ENCODE measurements at places on chromosomes 5 and 9. TPM values are rescaled to one million over a fixed set of nuclear protein-coding genes. Genes with fewer than 3 reads are reported as not detected.
A peak's percentile ranks its signal among the peaks of the same experiment; 100 is the strongest.

DNA sequence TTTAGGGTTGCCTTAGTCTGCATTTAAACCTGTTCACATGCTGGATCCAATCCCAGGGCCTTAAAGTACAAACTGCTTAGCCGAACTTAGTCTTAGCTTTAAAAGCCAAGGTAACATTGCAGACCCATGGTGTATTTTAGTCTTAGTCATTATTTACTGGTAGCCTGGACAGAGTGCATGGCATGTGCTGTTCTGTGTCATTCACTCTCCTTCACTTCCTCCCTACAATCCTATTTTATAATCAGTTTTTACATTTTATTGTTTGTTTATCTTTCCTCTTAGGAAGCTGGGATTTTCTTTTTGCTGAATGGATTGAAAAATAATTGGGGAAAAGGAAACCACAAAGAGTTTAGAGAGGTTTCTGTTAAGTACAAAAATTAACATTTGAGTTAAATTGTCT, 29.4 kb upstream of the TAL2 start:
- DNase-seq: no peak

DNA sequence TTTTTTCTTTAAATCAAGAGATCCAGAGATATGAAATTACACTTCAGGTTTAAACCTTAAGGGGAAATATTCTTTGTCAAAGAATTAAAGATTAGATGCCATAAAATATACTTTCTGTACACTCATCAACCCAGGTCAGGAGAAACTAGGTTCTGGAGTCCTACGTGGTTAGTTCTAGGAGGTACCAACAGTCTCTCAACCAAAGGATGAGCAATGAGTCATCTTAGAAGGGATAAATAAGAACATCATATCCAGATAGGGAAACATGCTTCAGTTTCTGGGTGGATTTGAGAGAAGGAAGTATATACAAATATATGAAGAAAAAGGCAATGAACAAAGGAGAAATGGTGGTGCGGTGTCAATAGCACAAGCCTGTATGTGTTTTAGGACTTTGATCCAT, 98.2 kb downstream of the CSNK1G3 start:
- no peak for DNase-seq

GRCh38 chr9:116149844-116150243, 3.7 kb upstream of the PAPPA start:
- no peak for DNase-seq

DNA sequence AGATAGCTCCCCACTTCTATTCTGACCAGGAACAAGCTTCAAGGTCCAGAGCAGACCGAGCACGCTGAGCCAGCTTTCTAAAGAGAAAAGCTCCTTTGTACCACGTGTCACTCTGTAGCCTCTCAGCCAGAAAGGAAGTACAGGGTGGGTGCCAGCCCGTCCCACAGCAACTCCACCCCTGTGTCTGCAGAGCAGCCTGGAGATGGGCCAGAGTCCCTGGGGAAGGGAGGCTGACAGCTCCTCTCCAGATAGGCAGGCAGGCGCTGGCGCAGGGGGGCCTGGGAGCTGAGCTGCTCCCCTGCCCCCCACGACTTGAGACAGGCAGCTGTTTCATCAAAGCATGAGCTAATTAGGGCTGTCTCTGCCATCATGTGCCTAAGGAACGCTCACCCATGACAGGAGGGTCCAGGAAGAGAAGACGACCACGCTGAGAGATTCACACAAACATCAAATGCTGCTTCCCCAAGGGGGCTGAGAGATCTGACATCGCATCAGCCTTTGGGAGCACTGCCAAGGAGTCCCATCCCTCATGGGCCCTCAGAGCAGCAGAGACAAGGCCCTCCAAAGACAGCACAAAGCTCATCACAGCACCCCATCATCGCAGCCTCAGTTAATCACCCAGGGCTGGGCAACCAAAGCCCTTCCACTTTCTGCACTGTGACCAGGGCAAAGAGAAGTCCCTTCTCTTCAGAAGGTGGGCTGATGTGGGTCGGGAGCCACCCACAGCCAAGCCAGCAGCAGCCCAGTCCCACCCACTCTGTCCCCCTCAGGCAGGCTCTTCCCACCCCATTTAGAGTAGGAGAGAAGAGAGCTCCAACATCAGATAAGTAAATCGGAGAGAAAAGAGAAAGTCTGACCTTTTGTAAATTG, 78.5 kb upstream of the LRRTM2 start:
- peak; percentile 97 for DNase-seq

CATSPER3 gene
- polyA plus RNA-seq: 0.41 TPM

Measured in brain (organoid and tissue), 16 donors.